ENCODE measurements at places on chromosomes 11 and 22.

DNA sequence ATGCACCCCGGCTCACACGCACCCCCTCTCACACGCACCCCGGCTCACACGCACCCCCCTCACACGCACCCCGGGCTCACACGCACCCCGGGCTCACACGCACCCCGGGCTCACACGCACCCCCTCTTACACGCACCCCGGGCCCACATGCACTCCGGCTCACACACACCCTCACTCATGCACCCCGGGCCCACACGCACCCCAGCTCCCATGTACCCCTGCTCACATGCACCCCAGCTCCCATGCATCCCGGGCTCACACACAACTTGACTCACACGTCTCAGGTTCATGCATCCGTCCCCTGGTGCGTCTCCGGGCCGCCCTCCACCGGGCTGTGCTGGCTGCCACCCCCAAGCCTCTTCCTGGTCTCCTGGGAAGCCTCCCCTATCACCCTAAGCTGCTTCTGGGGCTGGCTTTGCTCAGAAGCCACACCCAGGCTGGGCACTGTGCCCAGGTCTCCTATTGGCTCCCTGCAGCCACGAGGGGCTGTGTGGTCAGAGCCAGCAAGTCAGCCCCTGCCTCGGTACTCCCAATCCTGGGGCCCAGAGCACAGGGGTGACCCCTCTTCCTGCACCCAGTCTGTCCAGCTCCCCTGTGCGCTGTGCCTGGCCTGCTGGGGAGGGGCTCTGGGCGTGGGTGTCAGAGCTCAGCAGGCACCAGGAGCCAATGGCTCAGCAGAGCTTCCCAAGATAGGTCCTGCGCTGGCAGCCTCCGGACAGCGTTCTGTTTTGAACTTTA, 16.9 kb downstream of the TSPAN4 start:
- DNase-seq = no peak

- no peak for DNase-seq
Observed at GRCh38 chr11:106047631-106048030, 25.6 kb upstream of the MSANTD4 start.

DNA sequence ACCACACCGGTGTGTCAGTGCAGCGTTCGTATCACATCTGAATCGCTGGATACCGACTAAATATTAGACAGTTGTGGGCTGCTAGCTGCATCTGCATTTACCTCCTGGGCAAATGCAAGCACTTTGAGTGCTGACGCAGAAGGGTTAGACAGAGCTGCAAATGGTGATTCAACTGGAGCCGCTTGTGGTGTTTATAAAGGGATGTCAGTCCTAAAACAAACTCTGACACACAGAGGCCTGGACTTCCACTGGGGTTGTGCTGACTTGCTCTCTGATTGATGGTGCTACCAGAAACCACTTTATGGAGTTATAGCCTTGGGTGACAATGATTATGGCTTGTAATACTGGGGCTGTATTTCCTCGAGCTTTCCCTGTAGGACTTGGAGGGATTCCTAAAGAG, 374.4 kb downstream of the NTM start:
- DNase-seq = no peak

DNA sequence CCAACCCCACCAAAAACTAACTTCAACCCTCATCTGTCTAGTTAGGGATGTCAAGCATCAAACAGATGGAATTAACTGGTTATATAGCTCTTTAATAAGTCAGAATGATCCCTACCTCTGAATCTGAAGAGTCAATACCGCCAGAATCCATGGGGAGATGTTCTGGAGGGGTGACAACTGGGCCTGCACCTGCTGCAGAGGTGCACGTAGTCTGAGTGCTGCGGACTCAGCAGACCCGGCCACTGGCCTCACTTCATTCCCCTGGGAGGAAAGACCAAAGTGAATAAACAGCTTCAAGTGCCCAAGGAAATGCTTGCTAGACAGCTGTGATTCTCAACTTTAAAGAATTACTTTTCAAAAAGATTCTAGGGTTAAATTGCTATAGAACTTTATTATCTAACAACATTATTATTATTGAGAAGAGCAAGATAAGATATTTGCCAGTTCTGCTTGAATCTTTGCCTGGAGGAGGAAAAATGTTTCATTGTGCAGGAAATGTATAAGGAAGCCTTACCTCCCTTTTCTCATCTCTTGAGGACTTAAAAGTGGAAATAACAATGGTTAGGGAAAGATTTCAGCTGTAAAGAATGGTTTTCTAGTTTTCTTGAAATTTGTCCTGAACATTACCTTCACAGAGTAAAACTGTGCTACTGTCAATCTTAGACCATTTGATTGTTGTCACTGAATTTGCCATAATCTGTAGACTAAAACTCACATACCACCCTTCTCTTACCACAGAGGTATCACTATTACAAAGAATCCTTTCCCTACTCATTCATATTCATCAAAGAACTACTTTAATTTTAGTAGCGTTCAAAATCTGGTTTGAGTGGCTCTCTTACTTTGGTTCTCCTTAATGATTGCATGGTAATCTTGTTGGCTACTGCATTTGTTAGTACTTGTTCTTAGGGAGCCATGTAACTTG, 4.2 kb downstream of the XBP1 start:
- DNase-seq = no peak

DNA sequence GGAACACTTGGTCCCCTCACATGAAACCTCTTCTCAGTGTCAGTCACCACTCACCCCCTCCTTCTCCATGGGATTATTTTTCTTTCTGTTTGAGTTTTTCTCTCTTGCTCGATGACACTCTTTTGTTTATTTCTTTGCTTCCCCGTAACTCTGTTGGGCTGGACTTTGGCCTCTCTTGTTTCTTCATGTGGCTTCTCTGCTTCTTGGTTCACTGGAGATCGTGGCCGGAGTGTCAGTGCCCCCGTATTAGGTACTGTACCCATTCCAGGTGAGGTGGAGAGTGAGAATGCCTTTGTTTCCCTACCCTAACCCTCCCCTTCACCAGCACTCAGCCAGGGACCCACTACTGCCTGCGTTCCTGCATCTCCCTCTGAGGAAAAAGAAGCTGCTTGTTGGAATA, 32.5 kb downstream of the CYB5R2 start:
- no peak for DNase-seq

DNA sequence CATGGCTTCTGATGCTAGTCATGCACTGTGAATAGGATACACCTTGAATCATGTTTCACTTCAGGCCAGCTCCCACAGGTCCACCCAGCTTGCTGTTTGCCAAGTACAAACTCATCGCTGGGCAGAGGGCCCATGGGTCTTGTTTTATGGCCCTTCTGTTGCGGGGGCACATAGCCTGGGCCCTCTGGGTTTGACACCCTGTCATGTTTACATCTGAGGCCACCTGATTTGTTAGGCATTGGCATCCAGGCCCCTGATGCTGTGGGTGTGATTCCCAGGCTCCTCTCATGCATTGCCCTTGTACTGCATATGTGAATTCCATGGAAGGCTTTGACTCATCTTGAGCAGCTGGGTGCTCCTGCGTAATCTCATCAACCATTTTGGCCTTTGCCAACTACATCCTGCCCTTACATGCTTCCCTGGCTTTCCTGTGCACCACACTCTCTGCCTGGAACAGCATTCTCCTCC, 32.6 kb downstream of the PPFIBP2 start:
- DNase-seq = no peak

- DNase-seq = no peak
Observed at GRCh38 chr11:116986521-116987105, 111.6 kb downstream of the SIK3 start.

- no peak for DNase-seq
Observed at GRCh38 chr11:95567685-95568084, 221.9 kb downstream of the FAM76B start.

DNA sequence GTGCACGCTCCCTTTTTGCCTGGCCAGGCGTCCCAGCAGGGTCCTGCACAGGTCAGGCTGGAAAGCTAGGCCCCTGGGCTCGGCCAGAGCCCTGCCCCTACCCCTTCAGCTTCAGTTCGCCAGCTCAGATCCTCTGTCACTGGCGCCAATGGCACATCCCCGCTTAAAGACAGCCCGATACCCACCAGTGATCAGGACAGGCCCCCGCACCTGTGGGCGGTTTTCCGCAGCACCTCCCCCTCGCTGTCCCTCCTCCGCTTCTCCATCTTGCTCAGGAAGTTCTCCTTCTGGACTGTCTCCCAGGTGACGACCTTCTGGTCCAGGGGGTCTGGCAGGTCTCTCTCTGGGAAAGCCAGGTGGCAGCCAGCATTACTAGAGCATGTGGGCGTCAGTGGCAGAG, 5.9 kb downstream of the TSSC4 start:
- no peak for DNase-seq

DNA sequence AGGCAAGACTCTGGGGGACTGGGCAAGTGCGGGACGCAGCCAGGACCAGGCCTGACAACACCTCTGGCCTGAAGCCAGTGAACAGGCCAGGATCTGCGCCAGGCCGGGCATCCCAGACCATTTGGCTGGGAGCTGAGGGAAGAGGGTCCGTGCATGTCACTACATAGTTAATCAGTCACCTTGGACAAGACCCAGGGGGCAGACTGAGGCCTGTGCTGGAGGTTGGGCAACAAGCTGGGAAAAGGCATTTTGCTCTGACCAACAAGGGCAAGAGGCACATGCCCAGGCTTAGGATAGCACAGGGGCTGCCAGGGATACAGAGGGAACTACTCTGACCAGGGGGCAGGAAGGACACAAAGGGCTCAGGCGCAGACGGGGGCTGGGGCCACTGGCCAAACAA, 7.0 kb upstream of the CHADL start:
- DNase-seq = no peak
